ENCODE measurements at places on chromosomes 3 and 15. TPM values are rescaled to one million over a fixed set of nuclear protein-coding genes. Genes with fewer than 3 reads are reported as not detected.

Gene ZNF660
- 0.53 TPM for total RNA-seq

Gene TEX264
- total RNA-seq, result 52.3 TPM

Gene NAALADL2
- not detected for total RNA-seq

Gene APBA2
- 15.7 TPM for total RNA-seq

Gene USP8
- total RNA-seq, result 59.8 TPM

Gene FBXO40
- total RNA-seq, result not detected

Gene ADIPOQ
- total RNA-seq, result not detected

Gene ARHGAP11A
- 88.4 TPM for total RNA-seq

Gene CDHR4
- not detected for total RNA-seq

Gene SYNM
- 2.3 TPM for total RNA-seq

Gene KLF15
- 0.18 TPM for total RNA-seq

Gene DGKG
- 0.20 TPM for total RNA-seq

Gene ITIH4
- total RNA-seq, result 10.9 TPM

Gene IL20RB
- total RNA-seq, result 0.71 TPM

Gene C15orf62
- 0.53 TPM for total RNA-seq

Gene PLXND1
- 15.2 TPM for total RNA-seq

Data from CD8-positive, alpha-beta memory T cell (primary cell).